NCI-H2081 (cell line): ENCODE measurements at places on chromosomes 3 and 15.

DNA sequence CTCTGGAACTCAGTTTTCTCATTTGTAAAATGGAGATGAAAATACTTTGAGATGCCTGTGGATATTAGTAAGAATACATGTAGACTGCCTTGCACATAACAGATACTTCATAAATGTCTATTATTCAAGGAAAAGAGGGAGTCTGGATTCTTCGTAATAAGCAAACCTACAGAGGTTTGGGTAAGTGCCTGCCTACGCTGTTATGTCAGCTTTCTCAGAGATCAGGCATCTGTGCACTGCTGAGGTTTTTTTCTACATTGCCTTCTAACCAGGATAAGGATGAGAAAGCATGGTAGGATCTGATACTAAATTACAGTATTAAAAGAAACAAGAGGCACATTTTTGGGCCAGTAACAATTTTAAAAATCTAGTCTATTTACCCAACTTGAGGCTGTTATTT is 10.9 kb downstream of the MCTP2 start:
- DNase-seq, result no peak

- no peak for DNase-seq
Observed at GRCh38 chr3:187481426-187481825, 113.2 kb downstream of the RTP4 start.

DNA sequence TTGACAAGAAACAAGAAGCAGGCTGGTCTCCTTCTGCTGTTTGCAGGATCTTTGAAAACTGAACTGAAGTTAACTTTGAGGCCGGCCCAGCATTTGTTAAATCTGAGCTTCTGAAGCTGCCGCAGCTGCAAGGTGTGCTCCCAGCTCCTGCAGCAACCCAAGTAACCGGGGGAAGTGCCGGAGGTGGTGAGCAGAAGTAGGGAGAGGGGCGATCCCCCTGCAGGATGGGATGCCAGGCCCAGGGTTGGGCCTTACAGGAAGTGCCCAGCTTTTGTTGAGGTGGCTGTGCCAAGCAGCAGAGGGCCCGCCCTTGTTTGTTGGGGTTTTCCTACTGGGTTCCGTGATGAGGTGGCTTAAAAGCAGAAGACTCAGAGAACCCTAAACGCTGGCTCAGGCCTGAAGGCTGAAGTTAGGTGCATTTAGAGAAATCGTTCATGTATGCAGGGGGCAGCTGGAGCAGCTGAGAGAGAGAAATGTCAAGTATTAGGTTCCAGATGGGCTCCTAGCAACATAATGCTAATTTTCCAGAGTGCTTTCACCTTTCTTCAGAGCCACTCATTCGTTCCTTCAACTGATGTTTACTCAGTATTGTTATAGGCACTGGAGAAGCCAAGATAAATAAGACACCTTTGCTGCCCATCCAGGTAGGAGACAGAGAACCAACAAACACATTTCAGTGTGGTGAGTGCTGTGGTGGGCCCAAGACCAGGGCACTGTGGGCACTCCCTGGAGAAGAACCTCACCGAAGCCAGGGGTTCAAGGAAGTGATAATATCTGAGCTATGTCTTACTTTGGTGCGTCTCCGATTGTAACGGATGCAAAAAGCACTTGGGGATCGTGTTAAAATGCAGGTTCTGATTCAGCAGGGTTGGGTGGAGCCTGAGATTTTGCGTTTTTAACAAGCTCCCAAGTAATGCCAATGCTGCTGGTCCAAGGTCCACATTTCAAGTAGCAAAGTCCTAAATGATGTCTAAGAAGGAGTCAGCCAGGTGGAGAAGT is 42.2 kb upstream of the PLCL2 start:
- DNase-seq, result peak; percentile 35

- DNase-seq, result no peak
Observed at GRCh38 chr3:37897763-37898162, 36.1 kb downstream of the CTDSPL start.

- DNase-seq, result no peak
Observed at GRCh38 chr15:101545548-101546505, 56.3 kb upstream of the PCSK6 start.

- DNase-seq, result no peak
Observed at GRCh38 chr15:48086133-48086532, 34.7 kb upstream of the SLC24A5 start.

DNA sequence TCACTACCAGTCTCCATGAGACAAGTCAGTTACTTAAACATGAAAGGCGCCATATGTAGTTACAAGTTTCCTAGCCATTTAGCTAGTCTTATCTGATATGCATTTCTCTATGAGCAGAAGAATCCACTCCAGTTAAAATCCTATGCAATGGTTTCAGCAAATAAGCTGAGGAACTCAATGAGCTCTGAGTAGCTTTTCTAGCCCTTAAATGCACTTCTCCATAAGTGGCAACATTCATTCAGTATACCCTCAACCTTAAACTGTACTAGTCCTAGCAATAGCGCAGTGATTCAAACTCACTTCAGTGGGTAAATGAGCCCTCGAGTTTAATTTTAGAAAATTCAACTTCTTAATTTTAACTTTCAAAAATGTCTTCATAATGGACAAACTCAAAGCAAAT is 7.7 kb downstream of the COMMD2 start:
- DNase-seq, result no peak

- DNase-seq, result no peak
Observed at GRCh38 chr15:76296849-76297248, 14.4 kb downstream of the ETFA start.

- no peak for DNase-seq
Observed at GRCh38 chr15:56759450-56759845, 26.1 kb upstream of the ZNF280D start.

GRCh38 chr3:171622126-171622525 is 161.9 kb upstream of the TNIK start:
- no peak for DNase-seq

DNA sequence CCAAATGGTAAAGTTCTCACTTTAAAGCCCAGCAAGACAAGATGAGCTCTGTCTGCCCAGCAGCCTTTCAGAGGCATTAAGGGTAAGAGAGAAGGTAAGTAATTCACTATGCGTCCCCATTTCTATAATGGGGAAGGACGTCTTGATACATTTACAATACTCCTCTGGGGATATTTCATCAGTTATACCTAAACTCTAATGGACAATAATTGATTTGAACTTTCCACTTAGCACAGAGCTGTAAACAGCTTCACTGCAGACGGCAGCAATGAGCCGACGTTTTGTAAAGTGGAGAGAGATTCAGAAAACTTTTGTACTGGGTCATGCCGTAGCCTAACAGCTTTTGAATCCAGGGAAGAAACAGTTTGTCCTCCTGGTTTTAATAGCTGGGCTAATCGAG is 127.4 kb downstream of the TIGIT start:
- no peak for DNase-seq

DNA sequence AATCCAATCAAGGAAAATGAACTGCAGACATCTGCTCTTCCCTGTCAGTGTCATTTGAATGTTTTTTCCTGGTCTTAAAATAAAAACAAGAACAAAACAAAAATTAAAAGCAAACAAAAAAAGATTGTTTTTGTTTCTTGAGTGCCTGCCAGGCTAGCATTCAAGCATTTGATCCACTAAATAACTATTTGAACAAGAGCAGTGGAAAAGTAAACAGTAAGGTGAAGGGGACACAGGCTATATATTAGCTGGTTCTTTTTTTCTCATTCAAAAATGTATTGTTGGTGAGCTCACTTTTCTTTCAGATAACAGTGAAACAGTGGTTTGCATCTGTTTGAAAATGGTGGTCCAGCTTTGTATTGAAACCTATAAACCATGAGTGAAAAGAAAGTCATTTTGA is 586.9 kb upstream of the SGO1 start:
- no peak for DNase-seq

DNA sequence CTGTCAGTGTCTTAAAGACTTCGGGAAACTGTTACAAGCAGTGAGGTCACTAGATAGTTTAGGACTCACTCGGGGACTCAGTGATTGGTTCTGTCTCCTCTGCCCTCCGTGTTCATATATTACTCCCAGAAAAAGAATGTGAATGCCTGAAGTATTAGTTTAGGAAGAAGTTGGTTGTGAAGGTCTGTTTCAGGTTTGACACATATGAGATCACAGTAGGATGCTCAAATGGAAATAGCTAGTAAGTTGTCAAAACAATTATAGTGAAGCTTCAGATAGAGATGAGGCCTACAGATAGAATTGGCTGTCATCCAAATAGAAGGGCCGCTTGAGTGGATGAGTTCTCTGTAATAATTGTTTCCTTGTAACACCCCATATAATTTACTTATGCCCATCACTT is 172.6 kb downstream of the PLCL2 start:
- DNase-seq, result no peak

DNA sequence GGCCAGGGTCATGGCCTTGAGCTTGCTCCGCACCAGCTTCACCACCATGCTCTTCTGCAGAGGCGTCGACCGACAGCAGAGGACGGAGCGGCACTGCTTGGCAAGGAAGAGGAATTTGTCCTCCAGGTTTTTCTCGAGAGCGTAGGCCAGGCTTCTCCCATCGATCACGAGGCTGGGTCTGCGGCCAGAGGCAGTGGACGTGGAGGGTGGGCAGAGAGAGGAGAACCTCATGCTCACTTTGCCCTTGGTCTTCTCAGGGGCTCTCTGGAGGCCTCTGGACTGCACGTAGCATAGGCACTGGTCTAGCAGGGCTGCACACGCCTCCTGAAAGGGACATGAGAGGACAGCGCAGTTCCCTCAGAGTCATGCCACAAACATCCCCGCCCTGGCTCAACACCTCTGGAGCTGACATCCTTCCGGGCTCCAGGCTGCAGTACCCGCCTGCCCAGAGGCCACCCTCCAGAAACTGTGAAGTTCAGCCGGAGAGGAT is 168.3 kb downstream of the ATP10A start:
- no peak for DNase-seq

- DNase-seq, result no peak
Observed at GRCh38 chr3:170734043-170734734, 135.8 kb downstream of the RPL22L1 start.

DNA sequence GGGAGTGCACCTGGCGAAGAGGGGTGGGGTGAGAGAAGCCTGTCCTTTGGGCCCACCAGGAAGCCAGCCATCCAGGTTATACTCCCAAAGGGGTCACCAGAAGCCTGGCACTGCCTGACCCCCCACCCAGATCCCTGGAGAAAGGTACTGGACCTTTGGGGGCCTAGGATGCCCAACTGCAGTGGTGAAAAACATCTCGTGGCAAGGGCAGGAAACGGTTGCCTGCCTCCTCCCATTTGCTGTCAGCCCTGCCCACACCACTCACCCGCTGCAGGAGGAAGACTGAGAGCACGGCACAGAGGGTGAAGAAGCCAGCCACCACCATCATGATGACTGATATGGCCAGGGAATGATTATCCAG is 2.2 kb upstream of the ULK3 start:
- DNase-seq, result no peak

GRCh38 chr3:157290766-157291165 is 130.8 kb upstream of the CCNL1 start:
- DNase-seq, result no peak

- DNase-seq, result no peak
Observed at GRCh38 chr3:58101499-58102389, 93.5 kb downstream of the FLNB start.

DNA sequence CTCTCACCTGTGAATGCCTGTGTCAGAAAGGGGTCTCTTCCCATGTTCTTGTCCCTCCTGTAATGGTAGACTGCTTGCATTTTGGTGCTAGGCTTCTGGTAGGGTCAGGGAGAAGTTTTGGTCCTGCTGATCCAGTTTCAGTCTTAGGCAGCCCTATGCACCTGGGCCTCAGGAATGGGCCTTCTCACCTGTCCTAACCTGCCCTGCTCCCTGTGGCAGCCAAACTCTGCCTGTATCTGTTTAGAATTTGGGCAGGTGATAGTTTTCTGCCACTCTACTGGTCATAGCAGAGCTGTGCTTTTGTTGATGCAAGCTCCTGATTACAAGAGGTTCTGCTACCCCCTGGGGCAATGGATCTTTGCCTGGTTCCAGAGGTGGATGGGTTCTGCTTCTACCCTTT is 118.7 kb downstream of the PLCL2 start:
- no peak for DNase-seq

GRCh38 chr3:100719136-100719535 is 9.8 kb downstream of the TFG start:
- DNase-seq, result no peak

GRCh38 chr3:29384640-29385039 is 103.8 kb downstream of the RBMS3 start:
- DNase-seq, result no peak

DNA sequence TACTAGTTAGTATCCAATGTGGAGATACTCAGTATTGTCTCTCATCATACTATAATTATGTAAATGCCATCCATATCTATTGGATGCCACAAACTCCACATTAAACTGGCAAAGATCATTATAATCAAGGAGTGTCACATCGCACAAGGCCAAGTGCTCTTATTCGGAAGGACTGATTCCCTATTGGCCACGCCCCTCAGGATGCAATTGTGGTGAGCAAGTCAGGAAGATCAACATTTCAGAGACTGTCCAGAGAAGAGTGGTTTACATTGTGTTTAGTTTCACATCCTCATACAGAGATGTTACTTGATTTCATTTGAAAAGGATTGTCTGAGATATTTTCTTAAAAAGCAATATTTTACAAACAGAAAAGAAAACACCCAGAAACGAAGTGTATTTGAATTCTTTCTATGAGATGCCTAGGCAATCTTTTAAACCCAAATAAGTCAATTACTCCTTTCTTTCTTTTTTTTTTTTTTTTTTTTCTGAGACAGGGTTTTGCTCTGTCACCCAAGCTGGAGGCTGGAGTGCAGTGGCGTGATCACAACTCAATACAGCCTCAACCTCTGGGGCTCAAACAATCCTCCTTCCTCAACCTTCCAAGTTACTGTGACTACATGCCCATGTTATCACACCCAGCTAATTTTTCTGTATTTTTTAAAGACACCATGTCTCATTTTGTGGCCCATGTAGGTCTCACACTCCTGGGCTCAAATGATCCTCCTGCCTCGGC is 369.1 kb downstream of the RBMS3 start:
- DNase-seq, result no peak

- no peak for DNase-seq
Observed at GRCh38 chr3:141949399-141949798, 73.0 kb downstream of the ATP1B3 start.

DNA sequence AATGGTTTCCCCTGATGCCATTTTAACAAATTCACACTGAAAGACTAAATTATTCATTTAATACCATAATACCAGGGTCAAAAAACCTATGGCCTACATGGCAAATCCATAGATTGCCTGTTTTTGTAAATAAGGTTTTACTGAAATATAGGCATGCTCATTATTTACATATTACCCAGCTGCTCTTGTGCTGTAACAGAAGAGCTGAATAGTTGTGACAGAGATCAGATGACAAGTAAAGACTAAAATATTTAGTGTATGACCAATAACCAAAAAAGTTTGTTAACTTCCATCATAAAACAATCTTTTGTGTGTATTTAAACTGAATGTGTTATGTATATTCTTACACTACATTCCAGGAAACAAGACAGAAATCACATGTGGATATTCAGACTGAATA is 60.2 kb downstream of the DENND4A start:
- no peak for DNase-seq

DNA sequence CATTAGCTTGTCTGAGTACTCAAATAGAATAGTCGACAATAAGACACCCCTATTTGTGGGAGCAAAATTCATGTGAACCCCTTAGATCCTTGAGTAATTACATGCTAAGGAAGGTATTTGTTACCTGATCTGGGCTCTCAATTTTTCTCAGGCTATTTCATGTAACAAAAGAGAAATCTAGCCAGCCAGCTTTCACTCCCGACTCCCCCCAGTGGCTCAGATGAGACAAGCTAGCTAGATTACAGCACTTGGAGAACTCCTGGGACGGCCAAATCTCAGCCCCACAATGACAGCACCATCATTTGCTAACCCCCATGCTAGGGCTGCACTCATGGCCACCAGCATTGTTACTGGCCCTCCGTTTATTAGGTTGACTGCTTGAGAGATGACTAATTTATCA is 41.3 kb downstream of the GLDN start:
- DNase-seq, result peak; percentile 68
